IPS DF 6.9 (cell line): ENCODE measurements at places on chromosomes 1 and 21.

GRCh38 chr1:61654067-61654466, 70.9 kb downstream of the TM2D1 start:
- no peak for DNase-seq

- DNase-seq = no peak
These were observed 23.7 kb downstream of the ATP1A1 start for GRCh38 chr1:116396769-116397168.

DNA sequence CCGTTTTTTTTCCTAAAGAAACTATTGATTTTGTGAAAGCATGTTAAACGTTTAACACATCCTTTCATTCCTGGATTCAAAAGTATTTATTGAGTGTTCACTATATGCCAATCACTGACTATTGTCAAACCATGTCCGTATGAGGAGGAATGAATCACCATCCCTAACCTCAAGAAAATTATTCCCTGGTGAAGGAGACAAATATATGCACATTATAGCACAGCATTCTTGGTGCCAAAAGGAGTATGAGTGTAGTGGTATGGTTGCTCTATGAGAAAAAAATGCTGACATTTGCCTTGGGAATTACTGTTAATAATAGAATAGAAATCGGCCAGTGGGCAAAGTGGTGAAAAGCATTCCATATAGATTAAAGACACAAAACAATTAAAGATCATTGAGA, 1390.1 kb downstream of the MRPL39 start:
- DNase-seq = no peak

GRCh38 chr1:94542088-94542870, 720 bp upstream of the F3 start:
- DNase-seq = no peak

- DNase-seq = no peak
These were observed 45.6 kb upstream of the RBM34 start for GRCh38 chr1:235206533-235207208.

DNA sequence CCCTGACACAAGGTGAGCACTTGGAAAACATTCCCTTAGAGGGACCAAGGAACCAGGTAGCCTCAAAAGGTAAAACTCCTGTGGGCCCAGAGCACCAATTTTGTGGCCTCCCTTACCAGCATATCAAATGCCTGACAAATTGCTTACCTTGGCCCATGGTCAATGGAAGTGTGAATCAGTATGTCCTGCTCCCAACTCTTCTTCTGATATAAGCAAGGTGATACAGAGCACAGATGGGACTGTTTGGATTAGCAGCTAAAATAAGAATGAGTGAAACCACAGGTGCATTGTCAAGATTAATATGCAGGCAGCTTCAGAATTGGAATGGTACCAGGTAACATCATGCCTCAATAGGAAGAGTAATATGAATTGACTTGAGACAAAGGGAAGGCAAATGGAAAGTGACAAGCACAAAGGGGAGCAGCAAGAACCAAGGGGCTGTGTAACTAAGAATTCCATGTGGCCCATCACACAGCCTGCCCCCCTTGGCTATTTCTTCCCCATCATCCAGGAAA, 156.8 kb upstream of the KCND3 start:
- no peak for DNase-seq

- no peak for DNase-seq
These were observed 41.2 kb upstream of the ROR1 start for GRCh38 chr1:63732666-63733065.

DNA sequence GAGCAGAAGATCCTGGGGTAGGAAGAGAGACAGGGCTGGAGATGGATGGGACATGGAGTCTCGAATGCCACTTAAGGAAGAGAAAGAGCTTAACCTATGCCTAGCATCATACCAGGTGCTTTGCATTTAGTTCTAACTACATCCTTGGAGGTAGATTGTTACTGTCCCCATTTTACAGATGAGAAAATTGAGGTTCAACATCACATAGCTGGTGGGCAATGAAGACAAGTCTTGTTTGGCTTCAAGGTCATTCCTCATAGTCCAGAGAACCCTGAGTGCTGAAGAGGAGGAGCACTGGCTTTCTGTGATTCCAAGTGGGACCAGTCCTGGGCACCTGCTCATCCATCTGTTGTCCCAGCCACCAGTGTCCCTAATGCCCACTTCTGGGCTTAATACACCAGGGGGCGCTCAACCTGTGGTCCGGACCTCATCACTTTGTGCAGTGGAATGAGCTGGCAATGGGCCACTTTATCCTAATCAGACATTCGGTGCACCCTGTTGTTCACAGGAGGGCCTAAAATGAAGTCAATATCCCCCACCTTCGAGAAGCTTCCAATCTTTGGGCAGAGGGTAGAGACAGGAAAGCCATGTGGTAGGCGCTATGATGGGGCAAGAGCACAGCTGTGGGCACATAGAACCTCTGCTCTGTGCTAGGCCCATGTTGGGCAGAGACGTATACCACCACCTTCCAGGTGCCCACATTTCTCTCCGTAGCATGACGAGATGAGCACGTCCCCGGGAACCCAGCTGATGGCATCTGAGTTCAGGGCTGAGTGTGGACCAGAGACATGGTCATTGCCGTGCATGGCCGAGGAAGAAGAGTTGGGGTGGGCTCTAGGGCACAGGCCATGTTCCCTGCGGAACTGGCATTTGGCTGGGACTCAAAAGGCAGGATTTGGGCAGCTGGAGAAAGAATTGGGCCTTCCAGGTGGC, 9.2 kb downstream of the RPS6KA1 start:
- DNase-seq = no peak

GRCh38 chr1:59029411-59030167, 245.7 kb upstream of the JUN start:
- no peak for DNase-seq

- DNase-seq = no peak
These were observed 23.2 kb downstream of the SLC27A3 start for GRCh38 chr1:153798468-153798780.

DNA sequence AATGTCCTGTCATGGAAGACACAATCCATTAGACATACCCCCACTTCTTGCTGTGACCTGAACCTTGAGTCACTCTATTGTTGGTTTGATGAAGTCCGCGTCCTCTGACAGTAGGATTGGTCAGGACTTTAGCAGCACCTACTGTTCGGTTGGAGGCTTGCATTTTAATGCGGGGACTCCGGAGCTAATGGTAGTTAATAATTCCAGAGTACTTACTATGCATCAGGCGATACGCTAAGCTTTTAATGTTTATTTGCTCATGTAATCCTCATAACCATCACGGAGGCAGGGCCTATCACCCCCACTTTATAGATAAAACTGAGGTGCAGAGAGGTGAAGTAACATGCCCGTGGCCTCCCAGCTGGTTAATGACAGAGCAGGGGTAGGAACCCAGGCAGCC, 7.9 kb upstream of the ELF3 start:
- DNase-seq = no peak

DNA sequence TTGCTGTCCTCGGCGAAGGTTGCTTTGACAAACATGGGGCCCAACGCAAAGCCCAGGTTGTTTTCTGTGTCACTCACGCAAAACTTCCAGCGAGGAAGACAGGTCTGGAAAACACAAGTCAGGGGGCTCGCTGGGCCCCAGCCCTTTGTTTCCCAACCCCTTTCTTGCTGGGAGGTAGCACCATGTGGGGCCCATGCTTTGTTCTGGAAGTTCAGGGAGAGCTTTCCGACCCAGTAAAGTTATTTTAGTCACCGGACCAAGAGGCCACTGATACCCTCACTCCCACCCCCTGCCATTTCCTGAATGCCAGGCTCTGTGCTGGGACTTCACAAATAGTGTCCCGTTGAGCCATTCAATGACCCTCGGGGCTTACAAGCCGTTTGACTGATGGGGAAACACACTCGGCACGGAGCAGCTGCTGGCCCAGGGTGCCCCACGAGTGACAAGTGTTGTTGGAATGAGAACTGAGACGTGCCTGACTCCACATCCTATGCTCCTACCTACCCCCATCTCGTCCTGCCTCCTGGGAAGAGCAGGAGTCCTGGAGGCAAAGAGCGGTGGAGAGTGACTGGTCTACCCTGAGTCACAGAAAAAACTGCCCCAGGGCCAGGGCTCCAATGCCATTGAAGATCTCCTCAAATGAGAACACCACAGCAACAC, 52.0 kb downstream of the ECE1 start:
- no peak for DNase-seq

GRCh38 chr1:21319447-21320407, 29.5 kb upstream of the ECE1 start:
- no peak for DNase-seq

- DNase-seq = no peak
These were observed 76.4 kb downstream of the ST3GAL3 start for GRCh38 chr1:43783671-43784205.

DNA sequence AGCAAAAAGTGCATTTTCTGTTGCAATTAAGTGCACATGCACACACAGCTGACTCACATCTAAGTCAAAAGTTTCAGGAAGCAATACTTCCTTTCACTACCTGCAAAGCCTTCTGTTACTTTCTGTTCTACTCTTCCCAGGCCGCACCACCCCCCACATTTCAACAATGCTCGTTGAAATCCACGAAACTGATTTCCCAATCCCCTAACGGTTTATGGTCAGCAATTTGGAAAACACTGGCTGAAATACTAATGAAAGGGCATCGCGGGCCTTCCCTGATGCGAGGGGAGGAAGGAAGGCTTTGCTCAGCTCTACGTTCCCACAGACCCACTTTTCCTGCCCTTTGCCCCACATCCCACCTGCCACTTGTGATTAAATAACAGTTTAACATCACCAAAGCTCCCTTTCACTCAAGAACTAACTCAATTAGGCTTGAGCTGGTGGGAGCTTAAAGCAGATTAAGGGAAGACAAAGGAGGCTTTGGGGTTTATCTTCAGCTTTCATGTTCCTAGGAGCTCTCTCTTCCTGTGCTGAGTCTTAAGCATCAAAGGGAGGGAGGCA, 243.2 kb upstream of the RAB4A start:
- no peak for DNase-seq

- peak; percentile 16 for DNase-seq
These were observed 588 bp downstream of the NEXN start for GRCh38 chr1:77888781-77889642.

GRCh38 chr21:17195976-17196375, 316.9 kb upstream of the CXADR start:
- no peak for DNase-seq

GRCh38 chr21:45836268-45836655, 145.3 kb upstream of the COL6A1 start:
- no peak for DNase-seq

- no peak for DNase-seq
These were observed 7.1 kb downstream of the PHLDA3 start for GRCh38 chr1:201461645-201462441.

DNA sequence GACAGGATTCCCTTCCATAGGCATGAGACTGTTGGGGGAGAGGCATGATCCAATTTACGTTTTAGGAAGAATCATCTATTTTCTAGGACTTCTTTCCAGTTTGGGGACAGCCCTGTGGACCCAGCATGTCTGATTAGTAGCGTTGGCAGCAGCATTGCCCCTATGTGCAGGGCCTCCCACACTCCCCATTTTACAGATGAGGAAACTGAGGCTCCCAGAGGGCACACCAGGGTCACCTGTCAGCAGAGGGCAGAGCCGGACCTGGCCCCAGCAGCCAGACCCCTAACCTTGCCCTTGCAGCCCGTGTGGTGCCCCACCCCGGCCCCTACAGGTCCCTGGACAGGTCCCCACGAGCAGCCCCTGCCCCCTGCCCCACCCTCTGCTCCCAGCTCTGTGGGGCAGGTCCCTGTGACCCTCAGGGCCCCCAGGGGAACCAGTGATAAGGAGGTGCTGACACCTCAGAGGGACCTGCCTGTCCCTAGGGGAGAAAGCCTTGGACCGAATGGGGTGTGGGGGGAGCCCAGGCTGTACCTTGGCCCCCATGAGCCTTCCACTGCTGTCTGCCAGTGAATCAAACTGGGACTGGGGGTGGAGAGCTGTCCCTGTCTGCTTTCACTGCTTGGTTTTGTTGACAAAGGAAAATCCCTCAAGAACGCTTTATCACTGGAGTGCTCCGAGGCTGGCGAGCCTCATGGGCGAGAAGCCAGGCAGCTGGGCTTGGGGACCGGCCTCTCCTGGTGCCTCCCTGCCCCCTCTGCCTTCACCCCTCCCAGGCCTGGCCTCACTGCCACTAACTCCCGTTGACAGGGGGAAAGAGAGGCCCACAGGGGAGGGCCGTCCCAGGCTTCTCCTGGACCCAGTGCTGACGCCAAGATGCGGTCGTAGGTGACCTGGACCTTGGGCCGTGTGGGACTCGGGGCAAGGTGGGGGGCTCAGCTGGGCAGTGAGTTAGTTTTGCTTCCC, 39.4 kb upstream of the CCDC27 start:
- no peak for DNase-seq

- DNase-seq = no peak
These were observed 32.4 kb downstream of the ASTN1 start for GRCh38 chr1:177132141-177132540.

GRCh38 chr1:234163267-234163919, 209.9 kb upstream of the COA6 start:
- DNase-seq = no peak

DNA sequence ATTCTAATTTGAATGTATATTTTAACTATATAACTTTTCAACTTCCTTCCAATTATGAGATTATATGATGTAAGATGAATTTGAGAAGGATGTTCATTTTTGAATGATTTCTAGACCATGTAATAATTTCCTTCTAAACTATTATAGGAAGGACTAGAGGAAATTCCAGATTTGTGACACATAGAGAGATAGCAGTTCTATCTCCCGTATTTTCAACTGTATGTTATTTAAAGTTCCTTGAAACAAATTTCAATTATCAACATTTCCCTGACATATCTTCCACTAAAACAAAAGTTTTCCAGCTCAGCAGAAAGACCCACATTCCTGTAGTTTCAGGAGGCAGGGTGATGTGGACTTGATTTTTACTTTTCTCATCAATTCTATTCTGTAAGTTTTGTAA, 396.7 kb upstream of the C1orf87 start:
- DNase-seq = no peak

DNA sequence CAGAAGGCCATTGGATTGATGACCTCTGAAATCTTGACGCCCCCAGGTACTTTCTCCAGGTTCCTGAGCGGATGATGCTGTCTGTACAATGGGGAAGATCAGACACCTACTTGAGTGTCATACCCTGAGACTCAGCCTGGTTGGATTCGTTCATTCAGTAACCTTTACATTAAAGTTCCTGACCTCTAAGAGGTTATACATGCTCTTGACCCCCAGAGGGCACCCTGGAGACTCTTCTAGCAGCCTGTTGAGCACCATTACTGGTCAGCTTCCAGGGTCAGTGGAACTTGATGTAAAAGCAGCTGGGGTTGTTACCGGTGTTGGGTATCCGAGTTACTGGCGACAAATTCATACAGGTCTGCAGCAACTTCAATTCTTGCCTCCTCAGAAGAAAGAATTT, 114.3 kb upstream of the ZNF678 start:
- peak; percentile 47 for DNase-seq

DNA sequence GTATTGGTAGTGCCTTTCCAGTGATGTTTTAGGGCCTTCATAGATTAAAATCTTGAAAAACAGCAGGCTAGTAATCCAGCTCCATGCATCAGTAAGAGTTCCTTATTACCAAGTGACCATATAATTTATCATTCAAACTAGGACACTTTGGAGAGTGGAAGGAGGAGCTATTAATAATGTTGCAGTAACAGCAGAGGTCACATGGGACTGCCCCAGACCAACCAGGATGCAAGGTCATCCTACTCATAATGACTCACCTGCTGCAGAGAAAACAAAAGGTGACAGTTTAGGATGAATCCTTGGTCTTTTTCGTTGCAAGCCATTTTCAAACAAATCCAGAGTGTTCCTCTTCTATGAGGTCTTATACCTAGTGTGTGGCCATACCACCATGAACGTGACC, 187.4 kb downstream of the NUF2 start:
- DNase-seq = no peak
